Naive thymus-derived CD8-positive, alpha-beta T cell (primary cell): ENCODE measurements at places on chromosomes 1 and 21. TPM values are rescaled to one million over a fixed set of nuclear protein-coding genes. Genes with fewer than 3 reads are reported as not detected.

DNA sequence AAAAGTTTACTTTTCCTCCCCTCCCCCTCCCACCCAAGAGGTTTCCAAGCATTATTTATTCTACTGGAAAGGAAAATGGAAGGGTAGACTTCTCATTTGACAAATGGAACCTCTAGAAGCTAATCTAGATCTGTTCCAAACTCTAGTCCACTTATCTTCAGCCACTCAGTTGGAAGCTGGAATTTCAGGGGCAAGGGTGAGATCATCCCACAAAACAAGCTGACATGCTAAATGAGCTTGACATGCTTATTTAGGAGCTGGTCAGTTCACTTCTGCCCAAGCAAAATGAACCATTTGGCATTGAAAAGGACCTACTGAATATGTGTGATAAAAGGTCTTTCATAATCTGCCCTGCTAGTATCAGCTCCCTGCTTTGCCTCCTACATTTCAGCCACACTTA, 5.0 kb downstream of the LRRC41 start:
- H3K4me1 ChIP-seq, result peaks cover 25% of the 10 kb centered on the region
- no peaks in the 10 kb centered on the region for H3K27me3 ChIP-seq
- H3K36me3 ChIP-seq, result peaks cover 17% of the 10 kb centered on the region
- H3K27ac ChIP-seq, result no peak overlapping the region
- no peak overlapping the region for H3K4me3 ChIP-seq

MEX3A gene
- total RNA-seq, result not detected

DNA sequence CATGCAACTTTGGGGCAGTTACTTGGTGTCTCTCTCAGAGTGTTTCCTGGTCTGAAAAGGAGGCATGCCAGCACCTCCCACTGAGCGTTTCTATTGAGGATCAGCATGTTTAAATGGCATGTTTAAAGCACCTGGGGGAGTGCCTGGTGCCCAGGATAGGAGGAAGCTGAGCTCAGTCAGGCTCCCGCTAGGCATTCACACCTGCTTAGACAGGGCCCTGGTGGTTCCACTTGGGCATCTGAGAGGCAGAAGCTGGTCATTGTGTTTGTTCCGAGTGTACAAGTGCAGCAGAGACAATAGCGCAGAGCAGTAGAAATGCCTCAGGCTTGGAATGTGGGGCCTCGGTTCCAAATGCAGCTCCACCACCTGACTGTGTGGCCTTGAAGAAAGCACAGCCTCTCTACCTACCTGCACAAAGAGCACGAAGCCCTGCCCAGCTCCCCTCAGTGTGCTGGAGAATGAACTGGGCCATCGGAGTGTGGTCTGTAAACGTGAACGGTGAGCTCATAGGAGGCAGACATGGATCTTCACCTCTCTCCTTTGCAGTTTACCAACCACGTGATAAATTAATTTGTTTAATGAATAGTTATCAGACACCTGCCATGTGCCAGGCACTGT, 20.3 kb upstream of the TMEM222 start:
- H3K4me1 ChIP-seq, result peaks cover 6% of the 10 kb centered on the region
- H3K36me3 ChIP-seq, result peaks cover 61% of the 10 kb centered on the region

DNA sequence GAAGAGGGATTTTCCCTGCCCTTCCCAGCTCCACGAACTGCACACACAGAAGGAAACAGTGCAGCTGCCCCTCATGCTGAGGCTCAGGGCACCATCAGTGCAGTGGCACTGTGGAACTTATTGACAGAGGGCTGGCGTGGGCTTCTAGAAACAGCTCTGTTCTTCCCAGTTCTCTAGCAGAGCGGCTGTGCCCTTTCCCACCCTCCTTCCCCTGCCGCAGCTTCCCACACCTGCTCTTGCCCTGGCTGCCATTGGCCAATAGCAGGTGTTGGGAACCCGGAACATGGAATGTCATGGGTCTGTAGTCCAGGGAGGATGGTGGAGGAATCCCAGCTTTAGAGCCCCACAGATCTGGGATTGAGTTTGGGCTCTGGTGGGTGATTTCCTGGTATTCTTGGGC, 343.8 kb downstream of the RPS6KC1 start:
- DNase-seq, result no peak
- no peaks in the 10 kb centered on the region for H3K4me1 ChIP-seq
- H3K27me3 ChIP-seq, result peaks cover 20% of the 10 kb centered on the region
- no peaks in the 10 kb centered on the region for H3K36me3 ChIP-seq

TDRD5 gene
- not detected for total RNA-seq

PAFAH2 gene
- 24.6 TPM for total RNA-seq

DNA sequence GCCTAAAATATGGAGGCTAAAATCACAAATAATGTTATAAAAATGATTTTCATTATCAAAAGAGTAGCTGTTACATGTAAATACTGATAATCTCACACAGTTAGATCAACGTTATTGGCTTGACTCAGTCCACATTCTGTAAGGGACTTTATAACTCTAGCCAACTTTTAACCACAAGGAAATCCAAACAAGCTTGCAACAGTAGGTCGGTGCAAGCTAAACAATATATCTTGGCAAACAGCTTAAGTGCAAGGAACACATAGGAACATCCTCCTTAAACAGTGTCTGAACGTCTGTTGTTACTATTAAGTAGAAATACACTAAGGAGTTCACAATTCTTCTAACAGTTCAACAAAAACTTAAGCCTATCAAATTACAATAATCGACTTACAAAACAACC, 126.7 kb downstream of the EIF4G3 start:
- H3K27ac ChIP-seq, result no peak overlapping the region
- no peak for DNase-seq
- no peaks in the 10 kb centered on the region for H3K27me3 ChIP-seq
- no peak overlapping the region for H3K4me3 ChIP-seq
- H3K36me3 ChIP-seq, result peaks cover 23% of the 10 kb centered on the region

FAM131C gene
- not detected for total RNA-seq

- H3K27ac ChIP-seq, result no peak overlapping the region
- no peaks in the 10 kb centered on the region for H3K4me1 ChIP-seq
- H3K27me3 ChIP-seq, result no peaks in the 10 kb centered on the region
- no peak for DNase-seq
- no peaks in the 10 kb centered on the region for H3K36me3 ChIP-seq
- no peak overlapping the region for H3K4me3 ChIP-seq
These were observed 1359.1 kb upstream of the ADGRL2 start for GRCh38 chr1:80441664-80442063.

PHC2 gene
- 36.5 TPM for total RNA-seq

COA7 gene
- 3.0 TPM for total RNA-seq

DNA sequence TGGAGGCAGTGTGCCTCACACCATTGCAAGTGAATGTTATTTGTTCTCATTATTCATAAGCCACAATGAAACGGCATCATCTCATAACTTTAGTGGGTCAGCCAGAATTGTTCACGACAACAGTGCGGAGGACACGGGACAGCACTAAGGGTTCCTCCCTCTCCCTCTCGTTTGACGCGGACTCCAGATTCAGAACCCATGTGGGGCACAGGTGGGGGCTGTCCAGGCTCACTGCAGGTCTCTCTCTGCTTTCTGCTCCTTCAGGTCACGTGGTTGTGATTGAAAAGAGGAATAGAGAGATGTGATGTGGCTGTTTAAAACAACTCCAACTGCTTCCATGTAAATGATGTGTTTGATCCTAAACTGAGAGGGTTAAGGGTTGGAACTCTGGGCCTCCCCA, 13.5 kb downstream of the RUNX1 start:
- H3K27me3 ChIP-seq, result no peaks in the 10 kb centered on the region
- no peak for DNase-seq
- H3K4me3 ChIP-seq, result no peak overlapping the region
- H3K36me3 ChIP-seq, result peaks cover 59% of the 10 kb centered on the region
- H3K27ac ChIP-seq, result peak overlapping the region; percentile 89

DNA sequence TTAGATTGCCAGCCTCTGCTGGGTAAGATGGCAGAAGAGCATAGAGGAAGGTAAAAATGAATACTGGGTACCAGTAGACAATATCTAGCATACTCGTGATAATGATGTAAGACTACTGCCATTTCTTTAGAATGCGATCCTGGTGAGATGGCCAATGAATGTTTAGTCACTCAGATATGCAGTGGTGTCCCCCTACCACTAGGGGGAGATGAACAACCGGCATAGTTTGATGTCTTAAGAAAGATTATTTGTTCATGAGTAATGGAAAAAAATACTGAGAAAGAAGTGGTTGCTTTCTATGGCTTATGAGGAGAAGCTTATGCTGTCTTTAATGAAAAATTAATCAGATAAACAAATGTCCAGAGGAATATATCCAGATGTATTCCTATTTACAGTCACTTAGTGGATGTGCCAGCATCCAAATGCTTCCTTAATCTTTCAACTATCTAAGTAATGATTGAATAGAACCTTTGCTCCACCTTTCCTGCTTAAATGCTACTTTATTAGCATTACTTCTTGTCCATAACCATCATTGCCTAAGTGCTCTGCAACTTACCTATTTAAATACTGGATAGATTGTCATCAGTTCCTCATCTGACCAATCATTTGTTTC, 256.6 kb downstream of the ST6GALNAC3 start:
- H3K4me1 ChIP-seq, result peaks cover 3% of the 10 kb centered on the region
- H3K27ac ChIP-seq, result no peak overlapping the region

DNA sequence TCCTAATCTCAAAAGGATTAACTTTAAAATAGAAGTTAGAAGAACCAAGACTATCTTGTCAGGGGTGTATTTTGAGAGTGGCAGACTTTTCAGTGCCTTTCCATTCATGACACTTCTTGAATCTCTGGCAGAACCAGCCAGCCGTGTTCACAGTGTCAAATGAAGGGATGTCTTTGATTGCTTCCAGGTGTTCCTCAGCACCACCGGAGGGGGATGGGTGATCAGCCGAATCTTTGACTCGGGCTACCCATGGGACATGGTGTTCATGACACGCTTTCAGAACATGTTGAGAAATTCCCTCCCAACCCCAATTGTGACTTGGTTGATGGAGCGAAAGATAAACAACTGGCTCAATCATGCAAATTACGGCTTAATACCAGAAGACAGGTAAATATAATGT, 32.3 kb downstream of the FMO1 start:
- no peak overlapping the region for H3K27ac ChIP-seq
- DNase-seq, result no peak
- H3K27me3 ChIP-seq, result peaks cover 9% of the 10 kb centered on the region

DNA sequence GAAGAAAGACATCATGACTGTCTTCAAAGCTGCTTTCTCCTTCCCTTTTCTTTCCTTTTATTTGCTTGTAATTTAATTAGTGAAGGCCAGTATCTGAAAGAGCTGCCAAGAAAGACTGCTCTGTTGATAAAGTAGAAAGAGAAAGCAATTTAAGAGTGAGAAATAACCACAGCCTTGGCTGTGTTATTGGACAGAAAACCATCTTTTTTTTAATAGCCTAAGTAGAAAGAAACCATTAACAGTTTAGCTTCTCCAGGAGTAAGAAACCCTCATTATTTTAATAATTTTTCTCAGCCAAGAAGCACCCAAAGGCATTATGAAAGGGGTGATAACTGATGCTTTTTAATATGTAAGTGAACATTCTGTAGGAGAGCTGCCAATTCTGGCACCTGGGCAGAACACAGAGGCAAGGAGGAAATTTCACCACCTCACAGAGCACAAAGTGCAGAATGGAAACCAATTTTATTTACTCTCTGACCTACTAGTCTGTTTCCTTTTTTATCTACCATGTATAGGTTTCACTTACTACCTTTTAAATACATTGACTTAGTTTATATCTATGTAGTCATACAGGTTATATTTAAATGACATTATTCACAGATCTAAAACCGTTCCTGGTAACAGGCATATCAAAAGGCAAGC, 703.2 kb downstream of the MRPL39 start:
- H3K4me1 ChIP-seq, result peaks cover 4% of the 10 kb centered on the region
- no peak overlapping the region for H3K4me3 ChIP-seq
- no peak overlapping the region for H3K27ac ChIP-seq

DNA sequence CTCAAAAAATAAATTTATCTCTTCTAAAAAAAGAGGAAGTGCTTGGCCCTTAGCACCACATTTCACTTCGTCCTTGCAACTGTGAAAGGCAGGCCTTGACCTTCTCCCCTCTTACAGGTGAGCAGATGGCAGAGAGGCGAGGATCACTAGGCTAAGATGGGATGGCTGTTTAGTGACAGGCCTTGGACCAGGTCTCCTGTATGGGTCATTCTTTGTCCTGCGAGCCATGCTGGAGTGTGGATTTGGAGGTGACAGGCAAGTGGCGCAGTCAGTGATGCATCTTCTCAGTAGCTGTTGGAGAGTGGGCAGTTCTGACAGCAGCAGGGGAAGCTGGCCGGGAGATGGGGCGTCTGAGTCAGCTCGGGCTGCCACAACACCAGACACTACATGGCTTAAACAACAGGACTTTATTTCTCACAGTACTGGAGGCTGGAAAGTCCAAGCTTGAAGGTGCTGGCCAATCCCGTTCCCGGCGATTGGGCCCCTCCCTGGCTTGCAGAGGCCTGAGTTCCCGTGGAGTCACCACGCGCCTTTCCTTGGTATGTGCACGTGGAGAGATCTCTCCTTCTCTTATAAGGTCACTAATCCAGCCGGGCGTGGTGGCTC, 16.5 kb downstream of the SLC27A3 start:
- H3K27me3 ChIP-seq, result no peaks in the 10 kb centered on the region
- H3K4me3 ChIP-seq, result peak overlapping the region; percentile 71

AXDND1 gene
- 0.65 TPM for total RNA-seq
